ENCODE measurements at places on chromosomes 6 and 20.

DNA sequence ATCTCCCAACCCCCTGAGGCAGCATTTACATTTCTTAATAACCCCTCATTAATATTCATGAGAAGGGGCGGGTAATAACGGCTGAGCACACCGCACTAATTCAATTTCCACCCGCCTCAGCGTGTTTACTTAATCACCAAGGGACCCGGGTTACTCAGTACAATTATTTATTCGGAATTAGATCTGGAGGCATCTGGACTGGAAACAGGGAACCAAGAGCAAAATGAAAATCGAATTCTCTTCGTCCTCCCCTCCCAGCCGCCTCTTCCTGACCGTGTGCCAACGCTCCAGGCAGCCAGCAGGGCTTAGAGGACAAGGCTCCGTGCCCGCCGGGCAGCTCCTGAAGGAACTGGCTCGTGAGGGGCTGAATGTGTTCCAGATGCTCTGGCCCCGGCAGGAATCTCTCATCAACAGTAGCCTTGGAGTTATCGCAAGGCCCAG lies 23.5 kb upstream of the CTNNBL1 start:
- DNase-seq = no peak

- DNase-seq = peak; percentile 13
These were observed 1066.8 kb upstream of the CITED2 start for GRCh38 chr6:140441256-140441655.

DNA sequence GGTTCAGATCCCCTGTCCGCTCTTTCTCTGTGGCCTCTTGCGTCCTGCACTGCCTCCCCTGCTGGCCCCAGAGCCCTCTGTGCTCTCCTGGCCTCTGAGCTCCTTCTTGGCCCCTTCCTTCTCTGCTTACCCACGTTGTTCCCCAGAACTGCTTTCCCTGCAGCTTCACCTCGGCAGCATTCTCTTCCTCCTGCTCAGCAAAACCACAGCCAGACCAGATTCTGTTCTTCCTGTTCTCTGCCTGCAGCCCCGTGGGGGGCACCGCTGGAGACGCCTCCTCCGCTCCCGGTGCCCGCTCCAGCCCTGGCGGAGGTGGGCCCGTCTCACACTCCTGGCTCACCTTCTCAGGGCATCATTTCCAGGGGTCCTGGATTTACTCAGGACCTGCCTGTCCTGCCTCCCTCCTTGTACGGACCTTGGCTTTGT lies 59.7 kb downstream of the TCP11 start:
- DNase-seq = no peak

DNA sequence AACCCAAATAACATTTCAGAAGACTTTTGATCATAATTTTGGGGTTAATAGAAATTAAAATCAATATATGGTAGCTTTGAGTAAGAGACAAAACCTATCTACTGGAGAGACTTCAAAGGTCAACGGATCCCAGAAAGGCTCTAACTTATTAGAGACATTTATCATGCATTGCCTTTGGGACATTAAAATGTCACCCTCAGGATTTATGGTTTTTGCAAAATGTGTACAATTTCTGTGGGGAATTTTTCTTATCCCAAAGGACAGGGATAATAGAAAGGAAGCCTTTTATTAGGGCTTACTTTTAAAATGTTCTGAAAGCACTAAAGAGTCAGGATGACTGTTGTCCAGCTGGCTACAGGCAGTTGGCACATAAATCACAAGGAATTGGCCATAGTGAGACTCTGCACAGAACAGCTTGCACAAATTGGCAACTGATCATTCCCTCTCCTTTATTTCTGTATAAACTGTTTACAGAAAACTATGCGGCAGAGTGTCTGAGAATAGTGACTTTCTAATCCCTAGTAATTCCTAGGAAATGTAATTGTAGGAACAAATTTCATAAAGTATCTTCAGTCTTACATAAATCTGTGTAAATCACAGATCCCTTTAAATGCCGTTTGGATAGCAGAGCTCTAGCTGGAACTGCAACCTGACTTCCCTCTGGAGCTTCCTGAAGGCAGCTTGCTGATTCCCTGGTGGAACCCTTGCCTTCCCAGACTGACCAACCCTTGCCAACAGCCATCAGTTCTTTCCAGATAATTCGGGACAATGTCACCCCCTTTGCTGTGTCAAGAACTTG lies 201.1 kb upstream of the PREP start:
- peak; percentile 20 for DNase-seq

DNA sequence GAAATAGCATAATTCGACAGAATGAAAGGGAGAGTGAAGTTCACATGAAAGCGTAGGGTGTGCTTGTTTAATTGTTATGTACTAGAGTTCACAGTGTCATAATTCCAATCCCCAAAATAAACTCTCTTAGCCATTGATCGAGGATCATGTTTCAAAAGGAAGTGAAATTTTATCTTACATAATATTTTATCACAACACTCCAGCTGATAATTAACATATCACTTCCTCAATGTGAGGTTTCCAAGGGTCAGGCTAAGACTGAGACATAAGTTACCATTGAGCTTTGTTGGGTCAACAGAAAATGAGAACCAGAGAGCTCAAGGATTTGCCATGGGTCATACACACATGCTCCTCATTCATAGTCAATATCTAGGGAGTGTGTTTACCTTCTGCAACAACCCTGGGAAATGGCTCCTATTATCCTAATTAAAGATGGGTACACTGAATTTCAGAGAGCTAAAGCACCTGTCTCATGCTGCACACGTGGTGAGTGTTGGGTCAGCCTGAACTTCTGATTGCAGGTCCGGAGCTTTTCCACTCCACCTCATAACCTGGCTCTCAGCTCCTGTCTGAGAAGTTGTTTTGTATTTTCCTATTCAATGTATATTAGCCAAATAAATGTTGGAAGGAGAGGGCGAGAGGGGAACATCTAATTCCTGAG lies 3.0 kb downstream of the GSTA2 start:
- no peak for DNase-seq

- DNase-seq = no peak
These were observed 132.6 kb downstream of the SGK1 start for GRCh38 chr6:134185277-134185676.

DNA sequence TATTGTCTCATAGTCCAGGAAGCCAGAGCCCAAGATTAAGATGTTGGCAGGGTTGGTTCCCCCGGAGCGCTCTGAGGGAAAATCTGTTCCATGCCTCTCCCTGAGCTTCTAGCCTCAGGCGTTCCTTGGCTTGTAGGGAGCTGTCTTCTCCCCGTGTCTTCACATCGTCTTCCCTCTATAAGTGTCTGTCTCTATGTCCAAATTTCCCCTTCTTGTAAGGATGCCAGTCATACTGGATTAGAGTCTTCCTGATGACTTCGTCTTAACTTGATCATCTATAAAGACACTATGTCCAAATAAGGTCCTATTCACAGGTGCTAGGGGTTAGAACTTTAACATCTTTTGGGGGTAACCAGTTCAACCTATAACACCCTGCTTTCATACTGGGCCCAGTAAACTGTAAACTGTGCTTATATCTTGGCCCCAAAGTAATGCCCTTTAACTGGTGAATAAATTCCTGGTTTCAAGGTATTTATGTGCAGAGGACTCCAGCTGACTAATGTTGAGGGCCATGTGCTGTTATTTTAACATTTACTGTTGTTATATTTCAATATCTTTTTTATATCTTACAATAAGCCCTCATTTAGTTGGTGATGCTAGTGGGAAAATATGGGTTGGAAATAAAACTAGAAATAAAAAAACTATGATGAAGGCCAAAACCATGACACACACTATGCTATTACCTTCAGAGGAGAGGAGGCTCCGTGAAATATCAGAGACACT lies 101.7 kb upstream of the IYD start:
- no peak for DNase-seq

DNA sequence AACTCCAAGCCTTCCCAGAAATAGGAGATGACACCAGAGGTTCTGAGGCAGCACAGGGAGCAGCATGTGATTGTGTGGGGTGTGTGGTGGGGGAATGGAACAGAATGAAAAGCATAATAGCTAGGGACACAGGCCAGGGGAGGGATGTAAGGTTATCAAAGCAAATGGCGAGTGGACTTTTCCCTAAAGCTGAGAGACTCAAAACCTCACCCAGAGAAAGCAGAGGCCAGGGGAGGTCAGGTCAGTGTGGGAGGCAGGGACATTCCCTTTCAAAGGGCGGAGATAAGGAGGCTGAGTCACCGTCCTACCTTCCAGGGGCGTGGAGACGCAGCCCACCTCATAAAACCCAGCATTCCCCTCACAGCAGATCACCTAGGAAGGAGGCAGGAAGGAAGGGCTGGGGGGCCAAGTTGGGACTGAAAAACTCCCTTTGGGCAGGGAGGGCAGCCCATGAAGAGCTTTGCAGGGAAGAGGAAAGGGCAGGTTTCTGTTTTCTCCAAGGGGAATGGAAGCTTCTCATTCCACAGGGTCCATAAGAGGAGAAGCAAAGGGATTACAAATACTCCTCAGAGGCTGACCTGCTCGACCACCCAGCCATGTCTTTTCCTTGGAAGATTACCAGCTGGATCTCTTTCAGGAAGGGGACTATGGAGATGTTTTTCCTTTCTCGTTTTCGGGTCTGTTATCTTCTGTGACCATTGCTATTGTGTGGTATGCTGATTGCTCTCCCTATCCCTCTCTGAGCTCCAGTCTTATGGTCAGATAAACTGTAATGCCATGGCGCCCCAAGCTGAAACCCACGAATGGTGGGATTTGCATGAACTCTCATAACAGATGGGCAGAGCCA lies 9.6 kb upstream of the LY6G5C start:
- DNase-seq = no peak

DNA sequence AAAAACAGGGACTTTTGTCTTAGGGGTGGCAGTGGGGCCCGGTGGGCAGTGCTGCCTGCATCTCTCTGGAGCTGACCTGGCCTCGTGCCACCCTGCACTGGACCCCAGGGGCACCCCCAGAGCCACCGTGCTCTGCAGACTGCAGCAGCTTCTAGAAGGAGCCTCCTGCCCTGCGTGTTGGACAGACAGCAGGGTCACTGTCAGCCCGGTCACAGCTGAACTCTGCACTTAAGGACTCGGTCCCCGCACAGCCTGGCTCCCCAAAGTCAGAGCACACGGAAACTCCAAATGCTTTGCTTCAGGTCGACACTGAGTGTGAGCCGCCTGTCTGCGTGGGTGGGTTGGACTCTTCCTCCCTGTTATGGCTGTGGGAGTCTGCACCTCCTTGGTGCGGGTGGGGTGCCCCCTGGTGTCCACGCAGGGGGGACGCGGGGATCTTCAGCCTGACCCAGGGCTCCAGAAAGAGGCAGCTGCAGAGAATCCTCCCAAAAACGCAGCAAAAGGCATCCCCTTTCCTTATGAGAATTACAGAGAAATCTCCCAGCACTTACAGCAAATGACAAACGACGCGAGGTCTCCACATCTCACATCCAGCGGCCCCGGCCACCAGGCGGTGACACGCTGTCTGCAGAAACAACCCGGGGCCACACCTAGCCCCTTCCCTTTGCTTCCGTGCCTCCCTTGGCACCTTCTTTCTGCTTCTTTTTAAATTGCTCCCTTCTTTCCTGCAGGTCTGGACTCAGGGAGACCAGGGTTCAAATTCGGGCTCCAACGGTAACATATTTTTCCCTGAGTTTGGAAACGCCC lies 36.3 kb upstream of the DACT2 start:
- DNase-seq = peak; percentile 48

GRCh38 chr6:110567957-110568696 lies 91.7 kb upstream of the SLC22A16 start:
- no peak for DNase-seq

- peak; percentile 70 for DNase-seq
These were observed 136.3 kb upstream of the ZNF184 start for GRCh38 chr6:27608916-27609883.

- DNase-seq = no peak
These were observed 33.2 kb downstream of the ADGRF5 start for GRCh38 chr6:46888578-46888977.

DNA sequence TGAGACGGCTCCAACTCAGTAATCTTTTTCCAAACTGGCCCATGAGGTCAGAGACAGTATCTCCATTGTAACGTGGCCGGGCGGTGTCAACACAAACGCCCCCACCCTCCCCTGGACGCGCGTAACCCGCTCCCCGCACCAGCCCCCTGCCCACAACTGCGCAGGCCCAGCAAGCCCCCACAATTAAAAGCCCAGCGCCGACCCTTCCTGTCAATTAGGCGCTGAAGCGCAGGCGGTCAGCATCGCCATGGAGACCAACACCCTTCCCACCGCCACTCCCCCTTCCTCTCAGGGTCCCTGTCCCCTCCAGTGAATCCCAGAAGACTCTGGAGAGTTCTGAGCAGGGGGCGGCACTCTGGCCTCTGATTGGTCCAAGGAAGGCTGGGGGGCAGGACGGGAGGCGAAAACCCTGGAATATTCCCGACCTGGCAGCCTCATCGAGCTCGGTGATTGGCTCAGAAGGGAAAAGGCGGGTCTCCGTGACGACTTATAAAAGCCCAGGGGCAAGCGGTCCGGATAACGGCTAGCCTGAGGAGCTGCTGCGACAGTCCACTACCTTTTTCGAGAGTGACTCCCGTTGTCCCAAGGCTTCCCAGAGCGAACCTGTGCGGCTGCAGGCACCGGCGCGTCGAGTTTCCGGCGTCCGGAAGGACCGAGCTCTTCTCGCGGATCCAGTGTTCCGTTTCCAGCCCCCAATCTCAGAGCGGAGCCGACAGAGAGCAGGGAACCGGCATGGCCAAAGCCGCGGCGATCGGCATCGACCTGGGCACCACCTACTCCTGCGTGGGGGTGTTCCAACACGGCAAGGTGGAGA lies at the start of the genes HSPA1A and HSPA1L:
Gene HSPA1A, plus strand, starts transcription at position 519 of the 814 bp plus-strand sequence. Its CDS starts 214 bp downstream, at position 733.
Gene HSPA1L, minus strand, starts transcription at position 259 of the 814 bp plus-strand sequence. CDS start 3,311 bp downstream, outside the sequence.
- peak; percentile 98 for DNase-seq

DNA sequence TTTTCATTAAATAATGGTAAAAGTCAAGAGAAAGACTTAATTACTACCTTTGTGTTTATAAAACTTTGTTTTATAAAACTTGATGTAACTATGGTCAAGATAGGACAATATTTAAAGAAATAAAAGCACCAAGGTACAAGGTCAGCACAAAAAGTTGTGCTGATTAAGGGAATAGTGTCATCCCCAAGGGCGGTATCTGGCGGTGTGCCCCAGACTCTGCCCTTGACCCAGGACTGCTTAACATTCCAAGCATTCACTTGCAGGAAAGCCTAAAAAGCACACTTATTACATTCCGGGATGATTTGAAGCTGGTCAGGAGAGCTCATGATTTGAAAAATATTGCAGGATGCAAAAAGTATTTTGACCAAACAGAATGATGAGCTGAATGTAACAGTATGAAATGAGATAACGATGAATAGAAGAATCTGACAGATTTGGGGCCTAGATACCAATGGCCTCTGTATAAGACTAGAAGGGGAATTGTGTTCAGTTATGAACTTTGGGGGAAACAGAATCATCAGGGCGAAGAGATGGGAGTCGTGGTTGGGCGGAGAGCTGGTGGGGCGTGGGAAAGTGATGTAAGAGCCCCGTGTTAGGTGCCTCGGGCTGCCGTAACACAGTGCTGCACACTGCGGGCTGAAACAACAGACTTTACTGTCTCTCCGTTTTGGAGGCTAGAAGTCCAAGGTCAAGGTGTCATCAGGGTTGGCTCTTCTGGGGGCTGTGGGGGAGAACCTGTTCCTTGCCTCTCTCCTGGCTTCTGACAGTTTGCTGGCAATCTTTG lies 77.2 kb downstream of the CDC5L start:
- no peak for DNase-seq

GRCh38 chr6:68777956-68778355 lies 142.9 kb downstream of the ADGRB3 start:
- DNase-seq = no peak

- no peak for DNase-seq
These were observed 200.9 kb upstream of the JARID2 start for GRCh38 chr6:15044948-15045347.

Data from COLO829 (cell line).